CD4-positive, alpha-beta T cell treated with Interleukin-10 for 1 hour (primary cell): ENCODE measurements at places on chromosomes 4 and X.

DNA sequence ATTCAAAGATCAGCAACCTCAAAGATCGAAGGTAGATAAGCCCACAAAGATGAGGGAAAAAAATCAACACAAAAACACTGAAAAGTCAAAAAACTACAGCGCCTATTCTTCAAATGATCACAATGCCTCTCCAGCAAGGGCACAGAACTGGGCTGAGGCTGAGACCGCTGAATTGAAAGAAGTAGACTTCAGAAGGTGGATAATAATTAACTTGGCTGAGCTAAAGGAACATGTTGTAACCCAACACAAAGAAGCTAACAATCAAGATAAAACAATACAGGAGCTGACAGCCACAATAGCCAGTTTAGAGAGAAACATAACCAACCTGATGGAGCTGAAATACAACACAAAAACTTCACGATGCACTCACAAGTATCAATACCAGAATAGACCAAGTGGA, 231.1 kb downstream of the STPG2 start:
- no peak for DNase-seq

GRCh38 chrX:109830157-109830703, 97.2 kb upstream of the ACSL4 start:
- DNase-seq, result no peak

- no peak for DNase-seq
Measured at GRCh38 chr4:26048950-26049349, 134.9 kb downstream of the SMIM20 start.

DNA sequence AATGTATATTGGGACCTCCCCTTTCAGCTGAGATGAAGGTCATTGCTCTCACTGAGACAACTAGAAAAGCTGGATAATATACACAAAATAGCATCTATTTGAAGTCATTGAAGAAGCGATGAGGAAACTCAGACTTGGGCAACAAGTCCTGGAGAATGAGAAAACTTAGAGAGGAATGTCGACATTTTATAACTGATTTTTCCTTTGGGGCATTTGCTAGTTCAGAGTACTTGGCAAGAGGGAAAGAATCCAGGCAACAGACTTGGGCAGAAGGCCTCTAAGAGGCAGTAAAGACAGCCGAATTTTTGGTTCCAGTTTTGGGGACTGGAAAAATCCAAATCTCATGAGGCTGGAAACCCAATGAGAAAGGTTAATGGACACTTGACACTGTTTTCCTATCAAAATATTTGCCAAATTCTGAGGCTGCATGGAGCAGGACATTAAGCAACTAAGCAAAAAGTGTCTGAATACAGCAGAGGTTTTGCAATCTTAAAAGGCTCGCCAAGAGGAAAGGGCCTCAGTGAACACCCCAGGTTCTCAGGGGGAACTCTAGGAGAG, 21.0 kb upstream of the ANXA5 start:
- no peak for DNase-seq

DNA sequence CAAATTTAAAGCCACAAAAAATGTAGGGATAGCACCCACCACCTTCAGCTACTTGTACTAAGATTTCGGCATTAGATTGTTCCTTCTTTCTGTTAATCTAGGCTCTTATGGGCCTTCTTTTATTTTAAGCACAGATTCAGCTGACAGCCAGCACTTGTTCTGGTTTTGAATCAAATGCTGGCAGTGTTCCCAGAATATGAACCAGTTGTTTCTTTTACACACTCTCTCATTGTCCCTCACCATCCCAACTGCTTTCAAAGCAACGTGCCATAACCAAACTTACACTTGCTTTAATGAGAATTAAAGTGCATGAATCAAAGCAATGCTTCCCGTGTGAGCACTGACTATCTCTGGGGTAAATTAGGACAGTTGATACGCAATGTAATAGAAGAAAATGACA, 744.5 kb upstream of the FAM241A start:
- no peak for DNase-seq

DNA sequence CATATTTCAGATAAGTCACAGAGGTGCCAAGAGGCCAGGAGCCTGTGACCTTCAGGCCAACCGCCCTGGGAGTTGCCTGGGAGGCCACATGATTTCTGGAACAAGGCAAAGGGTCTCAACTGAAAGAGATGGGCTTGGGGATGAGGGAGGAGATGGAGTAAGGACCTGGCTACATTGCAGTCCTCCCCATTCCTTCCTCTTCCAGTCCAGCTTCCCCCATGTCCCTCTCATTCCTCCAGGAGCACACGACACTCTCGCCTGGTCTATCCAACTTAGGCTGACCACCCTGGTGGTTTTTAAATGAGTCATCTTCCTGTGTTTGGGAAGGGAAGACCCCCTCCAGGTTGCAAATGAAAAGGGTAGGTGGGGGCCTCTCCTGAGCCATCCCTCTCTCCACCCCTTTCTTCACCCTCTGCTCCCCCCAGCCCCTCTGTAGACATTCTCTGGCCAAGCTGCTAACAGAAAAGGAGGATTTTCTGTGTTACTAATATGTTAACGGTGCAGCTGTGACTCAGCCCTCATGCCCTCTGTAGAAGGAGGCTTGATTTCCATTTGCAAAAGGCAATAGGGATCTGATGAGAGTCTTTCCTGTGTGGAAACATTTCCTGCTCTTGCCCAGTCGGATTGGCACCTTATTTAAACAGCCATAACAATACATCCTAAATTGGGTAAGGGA, 79.2 kb downstream of the RTL5 start:
- DNase-seq, result no peak

GRCh38 chrX:153953342-153953830, 8.9 kb upstream of the RENBP start:
- peak; percentile 81 for DNase-seq

DNA sequence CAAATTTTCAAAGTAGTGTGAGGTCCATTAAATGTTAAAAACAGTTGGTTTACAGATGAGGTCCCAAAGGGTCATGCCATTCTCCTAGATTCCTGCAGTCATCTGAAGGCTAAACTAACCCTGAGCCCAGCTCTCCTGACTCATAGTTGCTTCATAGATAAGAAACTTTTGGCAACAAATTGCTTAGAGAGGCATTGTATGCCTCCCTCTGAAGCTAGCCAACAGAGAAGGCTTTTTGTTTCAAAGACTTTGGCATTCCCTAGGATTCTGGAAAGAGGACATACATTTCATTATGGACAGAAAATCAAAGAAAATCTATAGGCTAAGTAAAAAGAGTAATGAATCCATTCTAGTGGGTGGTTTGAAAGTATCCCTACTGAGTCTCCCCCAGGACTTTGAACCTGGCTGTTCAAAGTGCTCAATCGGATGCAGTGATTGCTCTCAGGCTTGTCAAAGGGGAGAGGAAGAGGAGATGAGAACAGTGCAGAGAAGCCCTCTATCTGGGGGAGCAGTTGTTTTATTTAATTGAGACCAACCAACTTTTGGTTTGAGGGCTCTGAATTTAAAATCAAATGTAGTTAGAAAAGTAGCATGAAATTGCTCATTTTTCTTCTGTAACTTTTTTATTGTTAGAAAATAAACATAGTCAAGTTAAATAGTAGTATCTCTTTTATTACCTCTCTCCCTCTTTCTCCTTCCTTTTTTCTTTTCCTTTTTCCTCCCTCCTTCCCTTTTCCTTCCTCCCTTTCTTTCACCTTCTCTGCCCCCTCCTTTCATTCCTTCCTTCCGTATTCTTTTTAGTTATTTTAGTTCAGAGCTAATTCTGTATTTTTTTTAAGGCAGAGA, 72.3 kb upstream of the ZNF518B start:
- no peak for DNase-seq

- peak; percentile 63 for DNase-seq
Measured at GRCh38 chr4:37891260-37892159, 626 bp downstream of the TBC1D1 start.

- no peak for DNase-seq
Measured at GRCh38 chr4:126799416-126799815, 833.3 kb upstream of the INTU start.

- DNase-seq, result peak; percentile 51
Measured at GRCh38 chrX:130171446-130172126, at the start of gene RAB33A. Gene RAB33A, plus strand, starts transcription at chrX:130171962. Its CDS starts 101 bp downstream, at chrX:130172063.

DNA sequence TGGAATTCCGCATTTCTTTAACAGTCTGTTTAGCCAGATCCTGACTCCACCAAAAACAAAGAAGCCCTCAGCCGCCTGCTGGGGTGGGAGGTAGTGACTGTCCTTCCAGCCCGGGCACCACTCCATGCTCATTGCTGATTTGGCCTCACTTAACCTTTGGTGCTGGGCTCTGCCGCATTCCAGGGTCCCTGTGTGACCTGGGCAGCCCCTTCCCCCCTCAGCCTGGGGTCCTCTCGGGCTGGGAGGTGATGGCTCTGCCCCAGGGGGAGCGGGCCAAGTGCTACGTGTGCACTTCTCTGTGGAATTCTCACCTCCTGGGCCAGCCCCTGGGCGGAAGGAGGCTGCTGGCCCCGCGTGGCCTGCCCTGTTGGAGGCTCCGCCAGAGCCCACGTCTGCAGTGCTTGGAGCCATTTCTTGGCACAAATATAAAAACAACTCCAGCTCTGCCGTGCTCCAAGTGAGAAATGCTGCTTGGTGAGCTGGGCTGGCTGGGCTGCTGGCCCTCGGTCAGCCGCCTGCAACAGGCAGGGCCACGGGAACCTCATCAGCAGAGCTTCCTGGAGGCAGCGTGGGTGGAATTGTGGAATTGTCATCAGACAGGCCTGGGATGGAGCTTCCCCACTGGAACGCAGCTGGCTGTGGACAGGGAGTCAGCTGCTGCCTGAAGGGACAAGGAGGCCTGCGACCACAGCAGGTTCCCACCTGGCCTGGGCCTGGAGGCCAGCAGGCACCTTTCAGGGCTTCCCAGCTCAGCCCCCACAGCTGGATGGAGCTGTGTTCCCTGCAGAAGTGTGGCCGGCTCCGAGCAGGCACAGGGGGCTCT, 66.0 kb downstream of the TRMT44 start:
- DNase-seq, result no peak

DNA sequence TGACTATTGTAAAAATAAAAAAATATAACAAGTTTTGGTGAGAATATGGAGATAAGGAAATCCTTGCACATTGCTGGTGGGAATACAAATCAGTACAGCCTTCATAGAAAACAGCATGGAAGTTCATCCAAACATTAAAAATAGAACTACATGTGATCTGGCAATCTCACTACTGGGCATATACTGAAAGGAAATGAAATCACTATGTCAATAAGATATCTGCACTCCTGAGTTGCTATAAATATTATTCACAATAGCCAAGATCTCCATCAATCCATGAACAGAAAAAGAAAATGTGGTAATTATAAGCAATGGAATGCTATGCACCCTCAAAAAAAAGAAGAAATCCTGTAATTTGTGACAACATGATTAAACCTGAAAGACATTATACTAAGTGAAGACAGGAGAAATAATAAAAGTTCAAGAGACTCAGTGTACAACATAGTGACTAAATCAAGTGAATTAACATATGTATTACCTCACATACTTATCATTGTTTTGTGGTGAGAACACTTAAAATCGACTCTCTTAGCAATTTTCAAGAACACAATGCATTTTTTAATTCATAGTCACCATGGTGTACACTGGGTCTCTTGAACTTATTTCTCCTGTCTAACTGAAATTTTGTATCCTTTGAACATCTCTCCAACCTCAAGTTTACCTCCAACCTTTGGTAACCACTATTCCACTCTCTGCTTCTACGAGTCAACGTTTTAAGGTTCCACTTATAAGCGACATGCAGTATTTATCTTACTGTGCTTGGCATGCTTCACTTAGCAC, 1703.7 kb upstream of the AGA start:
- no peak for DNase-seq

DNA sequence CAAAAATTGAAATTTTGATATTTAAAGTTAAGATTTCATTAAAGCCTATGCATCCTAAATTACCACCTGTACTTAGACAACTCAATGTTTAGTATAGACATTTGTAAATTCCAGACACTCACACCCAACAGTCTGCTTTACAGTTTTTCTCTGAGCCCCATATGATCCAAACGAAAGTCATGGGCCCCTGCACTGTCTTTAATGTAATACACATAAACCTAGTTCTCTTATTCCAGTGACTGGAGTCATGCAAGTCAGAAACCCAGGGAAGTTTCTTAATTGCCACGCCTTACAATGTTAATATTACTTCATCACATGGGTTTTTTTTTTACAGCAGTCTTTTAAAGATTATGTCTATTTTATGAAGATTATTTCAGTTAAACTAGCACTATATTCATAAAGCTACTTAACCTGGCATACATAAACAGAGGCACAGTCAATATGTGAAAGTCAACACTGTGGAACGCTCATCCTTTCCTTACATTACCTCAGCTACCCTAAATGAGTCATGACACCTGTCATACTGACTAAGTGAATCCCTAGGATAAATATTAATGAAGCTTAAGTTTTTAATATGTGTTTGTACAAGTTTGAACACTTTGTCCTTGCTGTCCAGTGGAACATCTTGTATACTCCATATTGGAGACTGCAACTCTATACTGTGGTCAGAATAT, 67.7 kb upstream of the H2AZ1 start:
- DNase-seq, result no peak

- no peak for DNase-seq
Measured at GRCh38 chr4:17309567-17310268, 202.2 kb downstream of the QDPR start.

- DNase-seq, result no peak
Measured at GRCh38 chr4:17846266-17846665, 35.5 kb downstream of the NCAPG start.

DNA sequence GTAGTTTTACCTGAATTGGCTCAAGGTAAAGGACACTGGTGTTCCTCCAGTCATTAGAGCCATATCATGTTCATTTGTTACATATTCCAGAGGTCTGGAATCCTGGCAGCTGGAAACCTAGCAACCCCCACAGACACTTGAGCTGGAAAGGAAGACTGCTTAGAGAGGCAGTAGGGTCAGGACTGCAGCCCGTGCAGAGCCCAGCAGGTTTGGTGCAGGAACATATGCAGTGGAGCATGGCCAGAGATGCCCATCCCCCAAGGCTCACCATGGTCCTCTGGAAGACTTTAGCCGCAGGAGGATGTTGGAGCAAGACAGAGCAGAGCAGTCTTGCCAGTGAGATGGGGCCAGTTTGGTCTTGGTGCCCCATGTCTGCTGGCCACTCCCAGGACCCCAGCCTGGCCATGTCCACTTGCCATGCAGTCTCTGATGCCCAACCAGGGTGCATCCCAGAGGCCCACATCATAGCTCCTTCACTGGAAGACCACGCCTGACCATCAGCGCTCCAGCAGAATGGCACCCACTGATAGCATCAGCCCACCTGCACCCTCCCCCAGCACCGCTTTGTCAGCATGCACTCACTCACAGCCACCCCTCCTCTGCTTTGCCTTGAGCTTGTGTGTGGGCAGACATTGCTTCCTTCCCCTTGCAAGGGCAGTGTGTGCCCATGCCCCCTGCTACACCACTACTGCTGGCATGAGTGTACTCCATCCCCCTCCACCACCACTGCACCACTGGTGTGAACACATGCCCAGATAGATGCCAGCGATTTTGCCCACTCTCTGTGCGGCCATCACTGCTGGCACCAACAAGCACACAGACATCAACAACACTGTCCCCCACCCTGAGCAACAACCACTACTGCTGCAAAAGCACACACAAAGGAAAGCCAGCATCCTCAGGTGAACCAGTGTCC, 190.3 kb upstream of the SPOCK3 start:
- no peak for DNase-seq

DNA sequence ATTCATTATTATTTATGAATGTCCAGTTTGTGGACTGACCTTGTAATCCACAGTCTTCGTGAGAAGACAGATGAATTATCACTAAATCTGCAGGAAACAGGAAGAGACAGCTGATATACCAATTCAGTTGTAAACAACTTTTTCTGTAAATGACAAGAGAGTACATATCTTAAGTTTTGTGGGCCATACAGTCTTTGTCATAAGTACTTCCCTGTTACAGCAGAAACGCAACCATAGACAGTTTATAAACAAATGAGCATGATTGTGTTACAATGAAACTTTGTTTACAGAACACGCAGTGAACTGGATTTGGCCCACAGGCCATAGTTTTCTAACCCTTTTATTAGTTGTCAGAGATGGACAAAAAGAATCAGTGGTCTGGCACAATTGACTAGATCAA, 443.4 kb downstream of the PDGFC start:
- DNase-seq, result no peak
